Stimulated activated CD8-positive, alpha-beta memory T cell treated with anti-CD3 and anti-CD28 coated beads, Interleukin-7, amount 100 ng/mL, for 1 hour (primary cell): ENCODE measurements at places on chromosomes 11 and 22.
A peak's percentile ranks its signal among the peaks of the same experiment; 100 is the strongest.

- no peak for DNase-seq
These were observed 9.4 kb downstream of the TMPRSS13 start for GRCh38 chr11:117919781-117920221.

DNA sequence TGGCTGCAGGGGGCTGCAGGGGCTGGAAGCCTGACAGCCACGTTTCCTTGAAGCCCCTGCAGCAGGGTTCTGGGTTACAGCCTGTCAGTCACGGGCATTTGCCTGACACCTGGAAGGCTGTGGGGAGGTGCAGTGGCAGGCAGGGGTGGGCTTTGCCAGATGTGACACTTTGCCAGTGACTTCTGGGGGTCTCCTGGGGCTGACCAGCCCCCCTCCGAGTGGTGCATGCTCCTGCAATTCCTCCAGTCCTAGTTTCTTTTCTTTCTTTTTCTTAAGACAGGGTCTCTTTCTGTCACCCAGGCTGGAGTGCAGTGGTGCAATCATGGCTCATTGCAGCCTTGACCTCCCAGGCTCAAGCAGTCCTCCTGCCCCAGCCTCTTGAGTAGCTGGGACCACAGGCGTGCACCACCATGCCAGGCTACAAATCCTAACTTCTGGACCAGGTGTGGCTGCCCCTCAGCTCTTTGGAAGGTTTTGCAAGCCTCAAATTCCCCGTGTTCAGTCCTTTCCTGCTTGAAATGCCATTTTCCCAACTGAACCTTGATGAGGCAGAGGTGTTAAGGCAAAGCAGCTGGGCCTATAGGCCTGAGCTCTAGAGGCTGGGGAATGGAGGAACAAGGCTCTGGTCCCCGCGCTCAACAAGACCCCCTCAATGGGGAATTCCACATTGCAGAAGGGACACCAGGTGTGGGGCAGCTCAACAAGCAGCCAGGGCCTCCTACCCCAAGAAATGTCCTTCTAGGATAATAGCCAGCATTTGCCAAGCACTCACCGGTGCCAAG lies 20.2 kb upstream of the CHKA start:
- no peak for DNase-seq

GRCh38 chr22:23075525-23076216 lies 5.4 kb downstream of the GNAZ start:
- no peak for DNase-seq

- no peak for DNase-seq
These were observed 15.6 kb upstream of the ARHGAP8 start for GRCh38 chr22:44736581-44737405.

GRCh38 chr11:58617976-58618557 lies 4.4 kb upstream of the CNTF start:
- no peak for DNase-seq

DNA sequence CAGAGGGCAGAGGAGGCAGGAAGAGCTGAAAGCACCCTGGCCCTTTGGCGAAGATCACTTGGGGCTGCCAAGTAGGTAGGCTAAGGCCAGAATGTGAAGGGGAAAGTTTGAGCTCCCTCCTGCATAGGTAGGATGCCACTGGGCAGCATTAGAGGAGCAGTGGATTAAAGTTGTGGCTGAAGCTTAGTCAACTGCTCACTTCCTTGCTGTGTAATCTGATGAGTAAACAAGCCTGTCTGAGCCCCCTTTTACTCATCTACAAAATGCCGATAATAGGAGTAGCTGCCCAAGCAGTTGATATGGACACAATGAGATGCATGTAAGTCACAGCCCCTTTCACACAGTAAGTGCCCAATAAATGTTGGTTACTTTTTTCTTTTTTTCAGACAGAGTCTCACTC lies 216.4 kb downstream of the MN1 start:
- DNase-seq, result no peak

- DNase-seq, result no peak
These were observed 97.8 kb downstream of the PKNOX2 start for GRCh38 chr11:125262194-125262829.

DNA sequence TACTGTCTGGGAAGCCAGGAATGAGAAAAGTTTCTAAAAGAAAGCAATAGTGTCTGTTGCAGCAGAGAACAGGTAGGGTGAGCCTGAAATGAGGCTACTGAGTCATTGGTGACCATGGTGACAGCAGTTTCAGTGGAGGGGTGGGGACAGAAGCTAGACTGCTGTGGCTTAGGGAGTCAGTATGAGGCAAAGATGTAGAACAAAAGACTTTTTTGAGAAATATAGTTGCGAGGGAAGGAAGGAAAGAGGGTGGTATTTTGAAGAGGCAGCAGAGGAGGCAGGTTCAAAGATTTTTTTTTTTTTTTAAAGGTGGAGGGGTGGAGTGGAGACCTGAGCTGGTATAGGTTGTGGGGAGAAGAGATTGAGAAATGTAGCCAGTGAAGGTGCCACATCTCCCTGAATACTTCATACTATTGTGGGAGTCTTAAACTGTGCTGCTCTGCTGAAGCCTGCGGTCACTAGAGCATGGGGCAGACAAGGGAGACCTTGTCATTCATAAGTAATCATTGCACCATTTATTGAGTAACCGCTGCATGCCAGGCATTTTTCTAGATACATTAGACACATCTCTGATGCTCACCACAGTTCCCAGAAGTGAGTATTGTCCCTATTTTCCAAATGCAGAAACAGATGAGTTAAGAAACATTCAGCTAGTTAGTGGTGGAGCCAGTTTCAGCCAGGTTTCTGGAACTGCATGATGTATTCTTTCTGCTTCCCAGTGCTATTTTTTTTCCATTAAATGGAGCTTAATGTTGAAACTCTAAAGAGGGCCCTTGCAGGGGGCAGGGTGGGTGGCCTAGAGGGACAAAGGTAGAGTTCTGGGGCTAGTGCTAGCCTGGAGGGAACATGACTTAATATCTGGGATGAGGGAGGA lies 49.9 kb downstream of the STIM1 start:
- peak; percentile 35 for DNase-seq

GRCh38 chr11:83044958-83045712 lies 26.6 kb downstream of the RAB30 start:
- no peak for DNase-seq

DNA sequence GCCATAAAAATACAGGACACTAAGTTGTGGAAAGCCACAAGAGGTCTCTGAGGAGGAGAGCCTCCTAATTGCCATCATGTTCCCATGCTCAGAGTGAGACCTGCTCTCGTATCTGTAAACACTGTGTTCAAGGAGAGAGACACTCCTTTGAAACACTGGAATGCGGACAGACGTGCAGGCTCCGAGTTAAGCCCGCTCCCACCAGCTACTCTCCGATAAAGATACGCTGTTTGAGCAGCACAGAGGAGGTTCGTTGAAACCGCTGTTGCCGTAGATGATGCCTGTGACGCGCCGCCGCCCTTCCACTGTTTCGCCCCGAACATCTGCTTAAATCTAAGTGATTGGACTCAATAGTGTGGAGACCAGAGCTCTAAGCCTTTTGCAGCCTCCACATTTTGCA lies 25.1 kb downstream of the NUP50 start:
- DNase-seq, result no peak

GRCh38 chr22:36081023-36081431 lies 52.4 kb upstream of the RBFOX2 start:
- no peak for DNase-seq

- DNase-seq, result peak; percentile 76
These were observed 36.8 kb upstream of the WNT7B start for GRCh38 chr22:46013460-46014416.

- no peak for DNase-seq
These were observed 2.1 kb upstream of the MADD start for GRCh38 chr11:47267876-47268275.

GRCh38 chr22:47793304-47794101 lies 1031.1 kb downstream of the TBC1D22A start:
- no peak for DNase-seq

- DNase-seq, result no peak
These were observed 741 bp downstream of the PHRF1 start for GRCh38 chr11:576811-577610.
